Activated CD4-positive, alpha-beta T cell treated with anti-CD3 and anti-CD28 coated beads for 48 hours (primary cell): ENCODE measurements at places on chromosomes 12 and 14.

- no peak for DNase-seq
These were observed 1428.3 kb downstream of the AACS start for GRCh38 chr12:126493366-126494108.

- DNase-seq, result peak; percentile 32
These were observed at the start of gene LRRC43 for GRCh38 chr12:122182887-122183587. LRRC43 (plus strand) TSS chr12:122183123; CDS start chr12:122183145, 22 bp downstream.

GRCh38 chr14:28773861-28774691 is 7.5 kb downstream of the FOXG1 start:
- DNase-seq, result no peak

DNA sequence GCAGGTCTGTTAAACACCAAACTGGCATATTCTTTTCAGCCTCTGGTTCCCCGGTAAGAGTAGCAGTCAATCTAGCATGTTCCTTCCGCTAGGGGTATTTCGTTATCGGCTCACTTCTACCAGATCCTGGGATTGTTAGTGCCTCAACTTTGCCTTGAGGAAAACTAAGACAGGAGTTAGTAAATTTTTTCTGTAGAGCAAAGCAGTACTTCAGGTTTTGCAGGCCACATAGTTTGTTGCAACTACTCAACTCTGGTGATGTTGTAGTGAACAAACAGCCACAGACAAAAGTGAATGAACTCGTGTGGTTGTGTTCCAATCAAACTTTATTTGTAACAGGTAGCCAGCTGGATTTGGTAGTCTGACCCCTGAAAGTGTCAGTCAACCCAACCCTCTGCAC is 6.3 kb upstream of the CDH24 start:
- no peak for DNase-seq

GRCh38 chr12:108782971-108783370 is 51.7 kb upstream of the CORO1C start:
- DNase-seq, result no peak

GRCh38 chr12:87988534-87988933 is 40.7 kb downstream of the C12orf50 start:
- DNase-seq, result no peak

- DNase-seq, result no peak
These were observed 14.4 kb upstream of the GUCY2C start for GRCh38 chr12:14710632-14711320.

DNA sequence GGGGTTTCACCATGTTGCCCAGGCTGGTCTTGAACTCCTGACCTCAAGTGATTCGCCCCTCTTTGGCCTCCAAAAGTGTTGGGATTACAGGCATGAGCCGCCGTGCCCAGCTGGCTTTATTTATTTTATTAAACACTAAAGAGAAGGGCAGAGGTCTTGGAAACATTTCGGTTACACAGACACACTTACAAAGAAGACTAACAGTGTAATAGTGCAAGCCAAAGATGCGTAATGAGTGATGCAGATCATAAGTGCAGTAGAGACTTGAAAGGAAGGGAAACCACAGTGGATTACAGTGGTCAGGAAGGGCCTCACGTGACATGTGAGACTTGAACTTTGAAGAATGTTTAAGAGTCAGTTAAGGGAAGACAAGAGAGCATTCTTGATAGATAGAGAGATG is 33.9 kb upstream of the CDK17 start:
- DNase-seq, result peak; percentile 72

- no peak for DNase-seq
These were observed 386.4 kb downstream of the TRHDE start for GRCh38 chr12:72658615-72659014.

DNA sequence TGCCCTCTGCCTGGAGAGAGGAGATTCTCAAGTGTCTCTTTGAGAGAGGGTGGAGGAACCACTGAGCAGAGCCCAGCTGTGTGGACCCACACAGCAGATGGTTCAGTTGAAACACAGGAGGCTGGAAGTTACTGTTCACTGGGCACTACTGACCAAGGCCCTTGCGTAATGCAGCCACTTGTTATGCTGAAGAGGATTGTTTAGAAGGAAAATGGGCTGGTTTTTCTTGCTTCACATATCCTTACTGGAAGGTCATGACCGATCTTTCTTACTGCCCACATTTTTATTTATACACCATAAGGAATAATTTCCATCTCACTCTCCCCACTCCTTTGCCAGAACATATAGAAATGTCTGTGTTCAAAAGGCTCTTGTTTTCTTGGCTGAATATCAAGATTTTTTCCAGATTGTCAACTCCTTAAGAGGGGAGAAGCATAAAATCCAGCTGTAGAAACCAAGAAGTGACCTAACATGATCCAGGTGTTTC is 375.1 kb upstream of the DDHD1 start:
- no peak for DNase-seq

GRCh38 chr12:48017496-48017895 is 13.2 kb upstream of the COL2A1 start:
- no peak for DNase-seq

- DNase-seq, result no peak
These were observed 19.9 kb upstream of the CTDSP2 start for GRCh38 chr12:57866308-57867019.
